ENCODE measurements at places on chromosomes 2 and 18. TPM values are rescaled to one million over a fixed set of nuclear protein-coding genes. Genes with fewer than 3 reads are reported as not detected.

SERPINB10 gene
- not detected for polyA plus RNA-seq

PCARE gene
- 1.3 TPM for polyA plus RNA-seq

TXNDC2 gene
- not detected for polyA plus RNA-seq

ANKRD53 gene
- polyA plus RNA-seq, result 2.1 TPM

ATOH8 gene
- polyA plus RNA-seq, result 18.6 TPM

GGCX gene
- 27.8 TPM for polyA plus RNA-seq

SPEG gene
- polyA plus RNA-seq, result 13.1 TPM

STARD6 gene
- not detected for polyA plus RNA-seq

CBLN2 gene
- 2.2 TPM for polyA plus RNA-seq

RNF138 gene
- 6.2 TPM for polyA plus RNA-seq

CENPA gene
- polyA plus RNA-seq, result not detected

ADRA2B gene
- polyA plus RNA-seq, result 4.8 TPM

CDKL4 gene
- polyA plus RNA-seq, result not detected

- DNase-seq, result no peak
These were observed 81.3 kb upstream of the SETBP1 start for GRCh38 chr18:44599412-44599811.

- peak; percentile 40 for DNase-seq
These were observed 63.2 kb downstream of the GNAL start for GRCh38 chr18:11752116-11752911.

GRCh38 chr18:49519101-49519971 is 32.3 kb upstream of the C18orf32 start:
- no peak for DNase-seq

GRCh38 chr2:159758239-159758638 is 39.8 kb downstream of the CD302 start:
- DNase-seq, result no peak

DNA sequence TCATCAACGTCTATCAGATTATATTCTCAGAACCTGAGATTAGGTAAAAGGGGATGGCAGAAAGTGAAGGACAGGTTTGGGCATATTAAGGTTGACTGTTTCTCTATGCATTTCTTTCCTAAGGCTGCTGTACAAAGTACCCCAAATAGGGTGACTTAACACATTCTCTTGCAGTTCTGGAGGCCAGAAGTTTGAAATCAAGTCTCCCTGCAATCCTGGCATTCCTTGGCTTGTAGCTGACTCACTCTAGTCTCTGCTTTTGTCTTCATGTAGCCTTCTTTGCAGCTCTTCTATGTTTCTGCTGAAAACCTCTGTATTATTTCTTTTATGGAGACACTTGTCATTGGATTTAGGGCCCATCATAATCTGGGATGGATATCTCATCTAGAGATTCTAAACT is 364.3 kb downstream of the PLCL1 start:
- no peak for DNase-seq

- no peak for DNase-seq
These were observed 241.1 kb upstream of the VWC2L start for GRCh38 chr2:214169736-214170135.

DNA sequence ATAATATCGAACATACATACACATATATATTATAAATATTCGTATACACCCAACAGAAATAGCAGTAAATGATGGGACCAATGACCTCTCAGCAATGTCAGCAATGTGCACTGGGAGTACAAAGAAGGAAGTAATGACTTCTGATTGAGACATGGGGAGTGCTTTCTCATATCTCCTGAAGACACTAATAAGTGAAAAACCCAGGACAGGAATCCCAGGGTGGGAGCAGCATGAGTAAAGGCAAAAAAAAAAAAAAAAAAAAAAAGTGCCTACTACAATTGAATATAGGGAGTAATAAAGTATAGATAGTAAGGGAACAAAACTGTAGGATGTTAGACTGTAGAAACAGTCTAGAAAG is 491.3 kb downstream of the IRS1 start:
- DNase-seq, result no peak

- no peak for DNase-seq
These were observed 79.3 kb downstream of the PLA2R1 start for GRCh38 chr2:159982842-159983785.

GRCh38 chr18:45997700-45998151 is 30.6 kb upstream of the EPG5 start:
- no peak for DNase-seq

- no peak for DNase-seq
These were observed 526.9 kb downstream of the SLC4A3 start for GRCh38 chr2:220154304-220154703.

DNA sequence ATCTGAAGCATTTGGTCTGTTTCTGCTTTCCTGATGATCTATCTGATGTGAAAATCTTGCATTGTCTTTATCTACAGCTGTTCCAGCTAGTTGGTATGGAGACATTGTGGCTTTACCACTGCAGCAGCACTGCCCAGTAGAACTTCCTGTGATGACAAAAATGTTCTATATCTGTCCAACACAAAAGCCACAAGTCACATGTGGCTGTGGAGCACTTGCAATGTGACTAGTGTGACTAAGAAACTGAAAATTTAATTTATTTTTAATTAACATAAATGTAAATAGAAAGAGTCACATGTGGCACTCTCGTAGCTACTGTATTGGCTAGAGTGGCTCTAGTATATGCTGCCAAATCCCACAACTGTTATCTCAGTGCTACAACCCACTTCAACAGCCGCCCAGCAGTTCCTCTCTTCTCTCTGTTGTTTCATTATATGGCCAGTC is 425.7 kb downstream of the SETBP1 start:
- DNase-seq, result no peak

DNA sequence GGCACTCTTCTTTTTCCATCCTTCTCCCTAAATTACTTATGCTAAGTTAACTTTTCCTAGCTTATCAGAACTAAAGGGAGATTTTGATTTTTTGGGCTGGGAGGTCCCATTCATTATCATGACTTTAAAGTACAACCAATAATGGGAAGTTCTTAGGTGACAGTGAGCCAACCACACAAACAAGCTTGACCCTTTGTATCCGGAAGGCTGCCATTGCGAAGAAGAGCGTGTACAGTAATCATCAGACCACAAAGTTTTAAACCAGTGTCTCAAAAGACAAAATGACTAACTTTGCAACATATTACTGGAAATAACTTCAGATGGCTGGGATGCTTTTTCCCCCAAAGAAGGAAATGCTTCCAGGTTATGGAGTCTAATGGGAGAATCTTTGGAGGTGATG is 298.1 kb downstream of the TGIF1 start:
- no peak for DNase-seq

DNA sequence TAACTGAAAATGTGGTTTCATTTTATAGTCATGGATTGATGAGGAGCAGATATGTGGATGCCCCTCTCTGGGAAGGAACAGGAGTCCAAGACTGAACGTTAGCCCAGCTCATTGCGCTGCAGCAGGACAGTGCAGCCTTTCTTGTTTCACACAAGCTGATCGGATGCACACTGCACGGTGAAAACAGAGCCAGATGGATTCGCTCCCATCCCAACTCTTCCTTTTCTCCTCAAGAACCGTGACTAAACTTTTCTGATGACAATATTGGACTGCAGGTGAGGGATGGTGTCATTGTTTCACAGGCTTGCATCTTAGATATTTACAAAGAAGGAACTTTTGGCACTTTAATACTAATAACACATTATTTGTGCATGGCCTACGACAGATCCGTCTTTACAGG is 33.8 kb upstream of the COPS8 start:
- DNase-seq, result no peak

GRCh38 chr2:134232461-134232860 is 21.4 kb upstream of the MGAT5 start:
- DNase-seq, result no peak

- no peak for DNase-seq
These were observed 74.5 kb downstream of the TWIST2 start for GRCh38 chr2:238922435-238922834.

DNA sequence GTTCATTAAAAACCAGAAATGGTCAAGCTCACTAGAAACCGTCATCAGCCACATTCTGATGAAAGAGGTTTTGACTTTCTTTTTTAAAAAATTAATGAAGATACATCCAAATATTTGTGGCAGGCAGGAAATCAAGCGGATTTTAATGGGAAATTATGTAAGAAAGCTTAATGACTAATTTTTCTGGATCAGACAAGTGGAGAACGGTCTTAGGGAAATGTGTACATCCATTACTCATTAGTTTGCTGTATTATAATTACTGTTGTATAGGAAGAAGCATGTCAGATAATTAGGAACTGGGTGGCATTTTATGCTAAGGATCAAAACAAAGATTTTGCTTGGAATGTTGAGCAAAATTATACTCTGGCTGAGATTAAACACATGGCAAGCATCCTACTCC is 39.4 kb downstream of the AGAP1 start:
- DNase-seq, result no peak

DNA sequence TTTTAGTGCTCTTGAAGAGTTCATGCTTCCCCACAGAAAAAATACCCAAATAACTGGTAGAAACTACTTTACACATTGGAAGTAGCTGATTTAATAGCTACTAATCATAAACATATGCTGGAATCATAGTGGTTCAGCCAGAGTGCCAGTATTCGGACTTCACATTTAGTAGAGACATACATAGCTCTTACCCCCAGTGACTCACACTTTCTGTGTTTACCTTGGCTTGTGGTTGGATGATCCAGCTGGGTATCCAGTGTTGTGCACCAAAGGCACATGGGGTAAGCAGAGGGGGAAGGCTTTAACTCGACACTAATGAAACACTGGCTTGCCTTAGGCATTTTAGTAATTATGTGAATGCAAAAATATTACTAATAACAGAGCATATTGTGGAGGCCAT is 18.1 kb downstream of the ARHGAP28 start:
- no peak for DNase-seq

- DNase-seq, result no peak
These were observed 91.4 kb upstream of the PXDN start for GRCh38 chr2:1835581-1836201.

- DNase-seq, result no peak
These were observed 2.1 kb downstream of the RPRM start for GRCh38 chr2:153476491-153476815.

DNA sequence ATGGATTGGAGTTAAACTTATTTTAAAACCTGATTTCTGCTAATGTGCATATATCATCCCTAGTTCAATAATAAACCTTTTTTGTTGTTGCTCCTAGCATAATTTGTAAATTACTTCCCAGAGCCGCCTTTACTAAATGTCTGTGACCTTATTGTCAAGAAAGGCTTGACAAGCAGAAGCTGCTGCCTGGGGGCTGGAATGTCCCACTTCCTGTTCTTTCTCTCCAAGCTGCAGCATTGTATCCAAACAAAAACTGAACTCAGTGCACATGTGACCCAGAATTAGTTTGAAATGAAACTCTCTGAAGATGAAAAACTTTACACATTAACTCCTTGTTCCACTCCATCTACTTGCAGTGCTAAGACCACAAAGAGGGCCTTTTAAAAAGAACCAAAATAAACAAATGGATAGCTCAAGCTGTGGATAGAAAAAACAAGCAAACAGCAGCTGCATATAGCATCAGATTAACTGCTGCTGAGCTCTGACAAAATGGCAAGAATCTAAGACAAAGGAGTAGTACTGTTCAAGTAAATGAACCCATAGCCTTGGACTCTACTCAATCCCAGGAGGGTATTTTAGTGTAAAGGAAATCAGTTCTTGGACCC is 99.8 kb upstream of the NEUROD1 start:
- DNase-seq, result peak; percentile 92

DNA sequence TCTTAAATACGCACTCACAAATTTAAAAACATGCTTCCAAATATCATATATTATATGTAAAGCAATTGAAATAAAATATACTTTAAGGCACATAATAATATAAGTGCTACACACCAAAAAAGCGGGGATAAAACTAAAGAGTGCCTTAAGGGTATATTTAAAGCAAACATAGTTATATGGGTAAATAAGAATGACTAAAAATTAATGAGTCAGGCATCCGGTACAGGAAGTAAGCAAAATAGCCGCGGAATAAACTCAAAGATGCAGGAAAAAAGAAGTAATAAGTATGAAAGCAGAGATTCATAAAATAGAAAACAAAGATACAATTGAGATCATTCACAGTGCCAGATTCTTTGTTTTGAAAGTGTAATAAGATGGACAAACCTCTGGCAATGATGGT is 503.5 kb upstream of the SOX11 start:
- no peak for DNase-seq

- DNase-seq, result no peak
These were observed 47.0 kb downstream of the RRM2 start for GRCh38 chr2:10169581-10169980.

DNA sequence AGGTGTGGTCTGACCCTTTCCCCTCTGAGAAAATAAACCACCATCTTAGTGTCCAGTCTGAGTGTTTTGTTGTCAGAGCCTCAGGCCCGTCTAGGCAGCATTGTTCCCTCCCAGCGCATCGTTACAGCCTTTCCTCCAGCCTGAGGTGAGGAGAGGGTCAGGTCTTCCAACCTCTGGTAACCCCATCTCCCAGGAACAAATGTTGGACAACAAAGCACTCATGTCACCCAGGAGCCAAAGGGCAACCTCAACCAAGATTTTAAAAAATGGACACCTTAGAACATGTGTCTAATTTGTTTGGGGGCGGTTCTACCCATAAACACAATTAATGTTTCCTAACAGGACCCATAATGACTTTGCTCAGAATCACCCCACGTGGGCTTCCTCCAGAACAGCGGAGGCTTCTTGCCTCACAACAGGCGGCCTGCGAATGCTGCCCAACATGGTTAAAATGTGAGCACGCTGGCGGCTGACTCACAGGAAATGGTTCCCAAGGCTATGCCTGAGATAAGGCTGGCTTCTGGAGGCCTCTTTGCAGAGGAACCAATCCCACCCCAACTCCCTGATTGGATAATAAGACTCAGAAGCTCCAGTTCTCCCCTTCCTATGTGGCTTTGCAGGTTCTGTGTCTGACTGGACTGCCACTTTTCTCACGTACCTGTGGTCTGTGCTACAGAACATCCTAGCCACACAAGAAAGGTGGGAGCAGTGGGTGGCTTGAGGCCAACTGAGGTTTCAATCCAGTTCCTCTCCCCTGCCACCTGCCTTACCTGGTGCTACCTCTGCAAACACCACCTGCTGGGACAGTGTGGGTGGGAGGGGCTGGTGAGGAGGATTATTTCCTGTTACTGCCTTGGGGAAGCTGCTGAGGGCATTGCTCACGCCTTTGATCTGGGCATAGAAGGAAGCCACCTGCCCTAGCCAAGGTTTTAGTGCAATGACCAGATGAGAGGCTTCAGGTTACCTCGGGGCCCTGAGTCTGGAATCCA is 108.8 kb downstream of the B3GNT2 start:
- peak; percentile 85 for DNase-seq

All from kidney (tissue), 22 donors.